Stimulated activated CD8-positive, alpha-beta memory T cell treated with anti-CD3 and anti-CD28 coated beads, Interleukin-7, amount 100 ng/mL, for 1 hour (primary cell): ENCODE measurements at places on chromosomes 11 and 22.

- no peak for DNase-seq
These were observed 29.2 kb downstream of the MN1 start for GRCh38 chr22:27772081-27772983.

DNA sequence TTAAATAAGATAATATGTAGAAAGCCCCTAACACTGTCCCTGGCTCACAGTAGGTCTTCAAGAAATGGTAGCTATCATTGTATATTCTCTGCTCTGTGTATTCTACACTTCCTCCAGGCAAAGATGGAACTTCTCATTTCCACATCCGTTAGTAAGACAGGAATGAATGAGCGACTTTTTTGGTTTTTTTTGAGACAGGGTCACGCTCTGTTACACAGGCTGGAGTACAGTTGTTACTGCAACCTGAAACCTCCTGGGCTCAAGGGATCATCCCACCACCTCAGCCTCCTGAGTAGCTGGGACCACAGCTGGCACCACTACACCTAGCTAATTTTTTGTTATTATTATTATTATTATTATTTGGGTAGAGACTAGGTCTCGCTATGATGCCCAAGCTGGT lies 2.3 kb upstream of the CLPB start:
- DNase-seq = no peak

DNA sequence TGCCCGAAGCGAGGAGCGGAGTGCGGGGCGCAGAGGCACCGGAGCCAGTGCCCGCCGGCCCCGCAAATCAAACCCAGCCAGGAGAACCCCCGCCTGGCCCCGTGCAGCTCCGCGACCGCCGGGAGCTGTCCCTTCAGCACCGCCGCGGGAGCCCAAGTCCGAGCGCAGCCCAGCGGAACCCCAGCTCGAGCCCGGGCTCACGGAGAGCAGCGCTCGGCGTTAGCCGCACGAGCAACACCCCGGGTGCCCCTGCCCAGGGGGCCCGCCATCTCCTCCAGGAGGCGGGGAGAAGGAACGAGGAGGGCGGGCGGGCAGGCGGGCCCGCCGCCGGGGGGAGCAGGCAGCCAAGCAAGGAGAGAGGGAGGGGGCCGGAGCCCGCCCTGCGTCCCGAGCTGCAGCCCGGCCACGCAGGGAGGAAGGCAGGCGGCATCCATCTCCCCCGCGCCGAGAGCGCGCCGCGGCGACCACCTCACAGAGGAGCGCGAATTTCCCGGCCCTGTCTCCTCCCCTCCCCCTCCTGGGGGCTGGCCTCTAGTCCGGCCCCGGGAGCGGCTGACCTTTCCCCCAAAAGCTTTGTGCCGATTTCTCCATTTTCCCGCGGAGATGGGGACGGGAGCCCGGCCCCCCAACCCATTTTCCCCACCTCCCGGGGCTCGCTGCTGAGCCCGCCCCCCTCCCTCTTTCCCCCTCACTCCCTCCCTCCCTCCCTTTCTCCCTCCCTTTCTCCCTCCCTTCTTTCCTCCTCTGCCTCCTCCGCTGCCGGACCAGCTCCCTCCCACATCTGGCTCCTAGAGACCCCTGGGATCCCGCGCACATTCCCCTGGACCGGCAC lies 621 bp downstream of the KCNC1 start:
- no peak for DNase-seq

- no peak for DNase-seq
These were observed 8.7 kb downstream of the OR52A5 start for GRCh38 chr11:5129457-5129877.

DNA sequence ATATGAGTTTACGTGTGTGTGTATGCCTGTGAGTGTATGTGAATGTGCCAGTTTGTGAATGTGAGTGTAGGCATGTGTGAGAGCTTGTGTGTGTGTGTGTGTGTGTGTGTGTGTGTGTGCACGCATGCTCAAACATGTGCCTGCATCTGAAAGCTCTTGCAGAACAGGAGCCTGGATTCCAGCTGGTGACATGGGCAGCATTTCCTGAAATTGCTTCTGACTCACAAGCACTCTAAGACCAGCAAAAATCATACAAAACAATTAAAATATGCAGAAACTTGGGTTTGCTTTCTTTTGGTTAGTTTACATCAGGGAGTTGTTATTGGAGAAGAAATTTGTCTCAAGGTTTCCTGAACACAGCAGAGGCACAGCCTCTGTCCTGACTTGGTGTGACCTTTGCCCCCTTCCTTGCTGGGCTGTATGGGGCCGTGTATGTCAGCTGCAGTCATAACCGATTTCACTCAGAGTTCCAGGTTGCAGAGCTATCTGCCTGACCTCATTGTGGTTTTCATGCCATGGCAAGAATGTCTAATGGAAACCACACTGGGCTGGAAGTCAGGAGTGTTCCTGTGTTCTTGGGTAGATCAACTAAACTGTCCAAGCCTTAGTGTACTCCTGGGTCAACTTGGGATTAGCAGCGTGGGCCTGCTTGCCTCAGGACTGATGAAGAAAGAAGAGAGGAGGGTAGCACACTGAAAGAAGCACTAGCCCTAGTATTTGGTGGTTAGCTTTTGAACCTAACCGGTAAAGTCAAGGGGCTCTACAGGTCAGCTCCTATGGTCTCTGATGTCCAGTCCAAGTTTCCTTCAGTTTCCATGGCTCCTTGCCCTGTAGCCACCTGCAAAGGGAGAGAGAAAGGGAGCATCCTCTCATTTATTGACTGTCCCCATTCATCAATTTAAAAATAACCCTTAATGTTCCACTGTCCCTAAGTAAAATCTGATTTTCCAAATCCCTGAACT lies 143.7 kb downstream of the SNX19 start:
- no peak for DNase-seq

- DNase-seq = no peak
These were observed 30.3 kb upstream of the NAP1L4 start for GRCh38 chr11:3022300-3022967.

- DNase-seq = no peak
These were observed 3.6 kb downstream of the RASD2 start for GRCh38 chr22:35544189-35544588.

GRCh38 chr11:118918686-118919280 lies 6.9 kb downstream of the BCL9L start:
- DNase-seq = no peak

DNA sequence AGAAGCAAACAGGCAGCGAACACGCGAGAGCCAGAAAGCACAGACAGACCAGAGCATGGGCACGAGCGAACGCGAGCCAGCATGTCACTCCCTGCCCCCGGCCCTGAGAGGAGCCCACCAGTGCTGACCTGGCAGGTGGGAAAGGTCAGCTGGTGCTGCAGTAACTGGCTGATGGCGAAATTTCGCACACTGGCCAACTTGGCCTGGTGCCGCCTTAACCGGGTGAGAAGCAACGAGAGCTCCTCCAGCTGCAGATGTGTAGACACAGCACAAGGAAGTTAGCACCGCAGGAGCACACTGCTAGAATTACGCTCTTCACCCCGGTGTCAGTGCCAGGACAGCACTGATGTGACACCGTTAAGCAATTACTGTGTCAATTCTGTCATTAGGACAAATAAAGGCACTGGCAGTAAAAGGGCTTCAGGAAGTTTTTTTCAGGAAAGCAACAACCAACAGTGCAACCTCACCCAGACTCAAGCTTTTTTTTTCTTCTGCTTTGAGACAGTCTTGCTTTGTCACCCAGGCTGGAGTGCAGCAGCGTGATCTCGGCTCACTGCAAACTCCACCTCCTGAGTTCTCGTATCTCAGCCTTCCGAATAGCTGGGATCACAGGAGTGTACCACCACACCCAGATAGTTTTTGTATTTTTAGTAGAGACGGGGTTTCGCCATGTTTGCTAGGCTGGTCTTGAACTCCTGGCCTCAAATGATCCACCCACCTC lies 76.8 kb downstream of the C11orf58 start:
- no peak for DNase-seq

DNA sequence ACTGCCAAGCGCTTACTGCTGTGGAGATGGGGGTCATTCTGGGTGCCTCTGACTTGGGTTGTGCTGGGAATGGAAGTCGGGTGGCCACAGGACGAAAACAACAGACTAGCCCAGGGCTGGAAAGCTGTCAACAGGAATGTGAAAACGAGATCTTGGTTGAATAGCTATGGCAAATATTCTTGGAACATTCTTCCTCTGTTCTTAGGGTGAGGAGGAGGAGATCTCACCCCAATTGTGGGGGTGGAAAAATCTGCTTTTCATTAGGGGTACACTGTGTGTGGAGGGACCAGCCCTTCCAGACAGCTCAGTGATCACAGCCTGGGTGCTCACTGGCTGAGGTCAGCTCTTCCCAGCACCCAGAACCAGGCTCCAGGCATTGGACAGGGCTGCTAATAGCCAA lies 52.0 kb upstream of the PRSS23 start:
- no peak for DNase-seq

GRCh38 chr22:35620624-35621251 lies 3.6 kb upstream of the MB start:
- no peak for DNase-seq

DNA sequence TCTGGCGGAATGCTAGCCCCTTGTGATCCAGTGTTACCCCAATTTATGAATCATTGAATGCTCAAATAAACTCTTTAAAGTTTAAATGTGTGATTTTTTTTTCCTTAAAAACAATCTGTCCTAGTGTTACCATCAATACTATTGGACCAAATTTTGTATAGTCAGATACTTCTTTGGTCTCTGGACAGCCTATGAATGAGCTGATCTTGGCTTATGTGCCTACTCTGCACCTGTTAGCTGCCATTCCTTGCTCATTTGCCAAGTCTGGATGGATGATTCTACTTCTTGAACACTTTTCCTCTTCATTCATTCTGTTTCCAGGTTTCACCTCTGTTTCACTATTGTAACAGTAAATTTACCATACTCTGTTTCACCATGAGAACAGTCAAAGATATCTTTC lies 226.5 kb upstream of the ZBED5 start:
- DNase-seq = no peak

- DNase-seq = no peak
These were observed 7.9 kb downstream of the MRPL16 start for GRCh38 chr11:59802639-59803176.

GRCh38 chr11:119626197-119626841 lies 102.7 kb downstream of the NECTIN1 start:
- no peak for DNase-seq

DNA sequence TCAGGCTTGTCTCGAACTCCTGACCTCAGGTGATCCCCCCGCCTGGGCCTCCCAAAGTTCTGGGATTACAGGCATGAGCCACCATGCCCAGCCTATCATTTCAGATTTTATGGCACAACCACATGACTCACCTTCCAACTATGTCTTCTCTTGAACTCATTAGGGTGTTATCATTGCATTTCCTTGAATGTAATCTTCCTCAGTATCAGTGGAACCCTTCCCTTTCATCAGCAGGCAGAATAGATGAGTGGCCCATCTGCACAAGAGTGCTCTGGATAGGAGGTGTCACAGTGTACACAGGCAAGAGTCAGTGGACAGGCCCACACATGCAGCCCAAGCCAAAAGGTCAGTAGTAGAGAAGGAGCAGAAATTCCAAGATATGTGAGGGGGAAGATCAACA lies 29.1 kb upstream of the AQP11 start:
- no peak for DNase-seq

DNA sequence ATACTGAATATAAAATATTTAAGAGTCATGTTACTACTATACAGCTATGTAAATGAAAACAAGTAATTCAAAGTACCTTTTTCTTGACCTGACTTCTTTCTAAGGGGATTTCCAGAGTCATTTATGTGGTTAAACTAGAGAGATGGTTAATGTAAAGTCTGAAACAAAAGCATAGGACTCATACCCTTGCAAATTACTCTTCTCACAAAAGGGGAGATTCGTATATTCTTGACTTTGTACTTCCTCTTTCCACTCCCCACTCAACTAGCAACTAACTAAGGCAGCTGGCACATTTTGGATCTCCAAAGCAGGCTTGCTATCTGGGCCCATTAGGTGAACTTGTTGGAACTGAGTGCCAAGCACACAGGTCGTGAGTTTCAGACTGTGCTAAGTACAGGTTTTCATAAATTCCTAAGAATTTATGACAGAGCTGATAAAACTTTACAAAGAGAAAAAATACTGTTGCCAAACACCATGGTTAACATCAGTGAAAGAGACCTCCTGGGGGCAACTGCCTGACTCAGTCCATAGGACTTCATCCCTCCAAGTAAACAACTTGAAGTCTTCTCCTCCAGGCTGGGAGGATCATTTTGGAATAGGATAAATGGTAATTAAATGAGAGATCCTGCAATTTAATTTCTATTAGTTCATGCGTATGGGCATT lies 77.0 kb upstream of the DDI1 start:
- no peak for DNase-seq

DNA sequence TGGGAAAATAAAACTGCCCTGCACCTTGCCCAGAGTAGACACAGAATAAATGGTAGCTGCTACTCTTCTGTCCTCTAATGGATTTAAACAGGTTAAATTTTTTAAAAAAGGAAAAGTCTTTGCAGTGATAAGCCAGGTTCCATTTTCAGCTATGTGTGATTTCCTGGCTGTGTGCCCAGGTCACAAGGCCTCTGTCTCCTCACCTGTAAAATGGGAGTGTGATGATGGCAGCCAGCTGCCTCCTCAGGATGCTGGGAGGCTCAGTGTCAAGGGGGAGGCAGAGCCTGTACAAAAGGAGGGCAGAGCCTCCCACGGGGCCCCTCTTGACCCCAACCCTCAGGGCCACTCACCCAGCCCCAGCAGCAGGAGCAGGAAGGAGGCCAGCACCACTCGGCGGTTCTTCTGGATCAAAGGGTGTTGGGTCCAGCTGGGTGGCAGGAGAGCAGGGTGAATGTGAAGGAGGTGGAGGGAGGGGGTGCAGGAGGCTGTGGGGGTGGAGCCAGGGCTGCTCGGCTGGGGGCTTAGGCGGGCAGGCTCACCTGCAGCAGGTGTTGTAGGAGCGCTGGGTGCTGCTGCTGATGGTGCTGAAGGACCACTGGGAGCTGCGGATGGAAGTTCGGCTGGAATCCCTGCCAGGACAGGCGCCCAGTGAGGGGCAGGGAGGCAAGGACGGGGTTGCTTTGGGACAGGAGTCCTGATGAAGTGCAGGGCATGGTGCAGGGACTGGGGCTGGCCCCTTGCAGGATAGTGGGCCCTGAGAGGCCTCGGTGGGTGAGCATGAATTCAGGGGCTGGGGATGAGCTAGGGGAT lies 1.9 kb downstream of the TMEM134 start:
- no peak for DNase-seq

DNA sequence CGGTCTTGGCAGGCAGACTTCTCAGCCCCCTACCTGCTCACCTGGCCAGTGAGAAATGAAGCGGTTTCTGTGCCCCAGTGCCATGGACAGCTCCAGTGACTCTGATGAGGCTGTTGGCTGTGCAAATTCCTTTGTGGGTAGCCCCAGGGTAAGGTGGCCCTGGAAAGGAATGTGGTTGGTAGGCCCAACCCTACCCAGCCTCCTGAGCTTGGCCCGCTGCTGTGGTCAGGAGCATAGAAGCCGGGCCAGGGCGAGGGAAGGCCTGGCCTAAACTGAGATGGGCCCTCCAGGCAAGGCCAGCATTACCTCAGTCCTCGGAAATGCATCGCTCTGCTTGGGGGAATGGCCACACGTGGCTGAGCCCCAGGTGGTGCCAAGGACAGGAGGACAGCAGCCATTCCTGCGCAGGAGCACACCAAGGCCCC lies 16.9 kb downstream of the DAGLA start:
- DNase-seq = no peak

DNA sequence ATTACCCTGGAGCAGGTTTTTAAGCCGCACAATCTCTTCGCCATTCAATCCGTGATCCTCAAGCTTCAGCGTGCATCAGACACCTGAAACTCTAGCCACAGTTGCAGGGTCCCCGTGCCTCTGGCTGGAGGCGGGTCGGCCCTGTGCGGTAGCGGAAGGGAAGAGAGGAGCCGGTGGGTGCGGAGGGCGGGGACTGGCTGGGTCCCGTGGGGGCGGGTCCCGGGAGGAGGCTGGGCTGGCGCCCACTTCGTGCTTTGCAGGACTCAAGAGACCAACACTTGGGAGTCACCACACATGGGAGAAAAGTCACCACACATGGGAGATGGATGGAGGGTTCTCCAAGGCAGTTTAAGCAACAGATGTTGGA lies 772 bp downstream of the C22orf15 start:
- DNase-seq = no peak

GRCh38 chr11:75462117-75462653 lies 29.2 kb upstream of the KLHL35 start:
- no peak for DNase-seq
